ENCODE measurements at places on chromosomes 3 and 15.
A peak's percentile ranks its signal among the peaks of the same experiment; 100 is the strongest.

GRCh38 chr15:83153288-83153687 lies 45.8 kb downstream of the TM6SF1 start:
- no peak for DNase-seq

GRCh38 chr3:25573386-25574171 lies 91.1 kb downstream of the TOP2B start:
- DNase-seq = no peak

DNA sequence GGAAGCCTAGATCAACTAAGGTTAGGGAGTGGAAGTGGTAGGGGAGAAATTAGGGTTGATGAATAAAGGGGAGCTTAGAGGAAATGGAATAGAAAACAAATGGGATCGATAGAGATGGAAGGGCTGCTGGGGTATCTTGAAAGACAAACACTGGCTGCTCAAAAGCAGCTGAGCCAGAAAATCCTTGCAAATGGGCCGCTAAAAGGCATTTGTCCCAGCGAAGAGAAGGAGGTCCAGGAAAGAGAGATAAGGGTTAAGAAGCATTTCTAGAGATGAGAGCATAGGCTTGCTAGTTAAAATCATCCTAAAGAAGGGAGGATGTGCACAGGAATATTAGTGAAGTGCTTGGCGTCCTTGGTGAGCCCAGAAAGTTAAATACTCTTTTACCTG lies 258.0 kb upstream of the CBLB start:
- DNase-seq = no peak

- peak; percentile 96 for DNase-seq
These were observed 68.5 kb downstream of the WWTR1 start for GRCh38 chr3:149589332-149589731.

Measured in SK-MEL-5 (cell line).